ENCODE measurements at places on chromosomes 1 and 21. TPM values are rescaled to one million over a fixed set of nuclear protein-coding genes. Genes with fewer than 3 reads are reported as not detected.

The LMOD1 gene
- not detected for total RNA-seq

- no peak for DNase-seq
These were observed 21.5 kb downstream of the FGGY start for GRCh38 chr1:59318271-59318860.

DNA sequence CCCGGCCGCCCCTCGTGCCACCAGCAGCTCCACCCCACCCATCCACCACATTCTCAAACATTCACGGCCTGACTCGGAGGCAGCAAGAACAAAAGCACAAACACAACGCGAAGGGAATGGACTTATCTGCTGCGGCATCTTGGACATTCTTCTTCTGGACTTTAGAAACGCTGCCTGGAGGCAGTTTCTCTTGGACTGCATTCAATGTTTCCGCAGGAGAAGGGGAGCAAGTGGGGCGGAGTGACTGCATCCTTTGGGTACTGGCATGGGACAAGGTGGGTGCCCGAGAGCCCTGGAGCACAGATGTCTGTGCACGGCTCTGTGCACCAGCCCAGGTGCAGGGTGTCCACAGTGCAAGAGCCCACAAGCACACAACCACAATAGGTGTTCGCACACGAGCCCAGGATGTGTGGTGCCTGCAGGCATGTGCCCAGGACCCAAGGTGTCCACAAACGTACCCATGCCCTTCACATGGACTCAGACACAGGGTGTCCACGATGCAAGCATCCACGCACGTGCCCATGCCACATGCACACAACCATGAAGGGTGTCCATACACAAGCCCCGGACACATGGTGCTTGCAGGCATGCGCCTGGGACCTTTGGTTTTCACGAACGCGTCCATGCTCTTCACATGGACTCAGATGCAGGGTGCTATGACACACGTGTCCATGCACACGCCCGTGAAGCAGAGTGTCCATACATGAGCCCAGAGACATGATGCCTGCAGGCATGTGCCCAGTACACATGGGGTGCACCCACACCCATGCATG, 53.6 kb downstream of the WNT9A start:
- no peak for DNase-seq

The TNFRSF8 gene
- 27.9 TPM for total RNA-seq

The FABP3 gene
- not detected for total RNA-seq
